ENCODE measurements at places on chromosomes 13 and 19. TPM values are rescaled to one million over a fixed set of nuclear protein-coding genes. Genes with fewer than 3 reads are reported as not detected.

Gene CYP4F2
- polyA plus RNA-seq, result not detected

Gene DGKH
- 3.1 TPM for polyA plus RNA-seq

Gene EDDM13
- polyA plus RNA-seq, result 1.8 TPM

Gene JAK3
- 1.9 TPM for polyA plus RNA-seq

Gene MUC16
- not detected for polyA plus RNA-seq

Gene CDC16
- polyA plus RNA-seq, result 71.0 TPM

Gene ZNF69
- 3.4 TPM for polyA plus RNA-seq

Gene FXYD3
- polyA plus RNA-seq, result 0.42 TPM

Gene MISP3
- polyA plus RNA-seq, result 0.65 TPM

Gene USHBP1
- 5.6 TPM for polyA plus RNA-seq

DNA sequence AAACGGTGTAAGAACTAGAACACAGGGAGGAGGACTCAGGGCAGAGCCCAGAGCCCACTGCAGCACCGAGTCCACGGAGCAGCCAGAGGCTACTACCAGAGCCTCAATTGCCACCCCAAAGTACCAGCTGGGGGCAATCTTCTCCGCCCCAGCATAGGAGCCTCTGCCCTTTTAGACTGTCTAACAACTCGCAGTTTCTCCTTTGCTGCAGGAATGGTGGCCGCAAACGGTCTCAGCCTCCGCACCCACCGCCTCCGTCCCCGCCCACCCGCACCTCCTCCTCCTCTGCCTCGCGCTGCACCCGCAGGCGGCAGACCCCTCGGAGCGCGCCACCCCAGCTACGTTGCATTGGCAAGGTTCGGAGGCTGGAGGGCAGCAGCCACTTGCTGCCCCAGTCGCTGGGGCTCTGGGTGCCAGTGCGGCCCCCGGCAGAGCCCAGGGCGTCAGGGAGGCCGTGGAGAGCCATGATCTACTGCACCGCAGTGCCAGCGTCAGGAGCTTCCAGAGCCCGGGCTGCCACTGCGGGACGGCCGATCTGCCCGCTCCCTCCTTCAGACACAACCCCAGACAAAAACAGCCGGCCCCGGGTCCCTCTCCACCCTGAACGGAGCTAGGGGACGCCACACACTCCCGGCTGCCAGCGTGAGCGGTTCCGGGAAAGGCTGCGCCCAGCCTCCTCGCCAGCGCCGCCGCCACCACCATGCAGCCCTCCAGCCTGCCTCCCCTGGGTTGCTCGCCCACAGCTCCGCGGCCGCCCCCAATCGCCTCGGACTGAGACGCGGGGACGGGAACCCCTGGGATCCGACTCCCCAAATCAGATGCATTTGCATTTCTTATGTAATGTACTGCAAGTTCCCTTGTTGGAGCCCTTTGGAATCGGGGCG lies 1.8 kb downstream of the FGF14 start:
- DNase-seq, result no peak

- DNase-seq, result no peak
Observed at GRCh38 chr19:1410136-1410786, 2.9 kb downstream of the DAZAP1 start.

DNA sequence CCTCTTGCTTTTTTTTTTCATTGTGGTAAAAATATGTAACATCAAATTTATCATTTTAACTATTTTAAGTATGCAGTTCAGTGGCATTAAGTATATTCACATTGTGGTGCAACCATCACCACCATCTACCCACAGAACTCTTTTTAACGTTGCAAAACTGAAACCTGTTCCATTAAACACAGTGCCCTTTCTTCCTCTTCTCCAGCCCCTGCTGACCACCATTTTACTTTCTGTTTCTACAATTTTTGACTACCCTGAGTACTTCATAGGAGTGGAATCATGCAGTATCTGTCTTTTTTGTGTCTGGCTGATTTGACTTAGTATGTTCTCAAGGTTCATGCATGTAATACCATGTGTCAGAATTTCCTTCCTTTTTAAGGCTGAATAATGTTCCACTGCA lies 153.1 kb downstream of the FGF9 start:
- no peak for DNase-seq

GRCh38 chr13:41059456-41060081 lies 1.7 kb upstream of the WBP4 start:
- DNase-seq, result no peak

DNA sequence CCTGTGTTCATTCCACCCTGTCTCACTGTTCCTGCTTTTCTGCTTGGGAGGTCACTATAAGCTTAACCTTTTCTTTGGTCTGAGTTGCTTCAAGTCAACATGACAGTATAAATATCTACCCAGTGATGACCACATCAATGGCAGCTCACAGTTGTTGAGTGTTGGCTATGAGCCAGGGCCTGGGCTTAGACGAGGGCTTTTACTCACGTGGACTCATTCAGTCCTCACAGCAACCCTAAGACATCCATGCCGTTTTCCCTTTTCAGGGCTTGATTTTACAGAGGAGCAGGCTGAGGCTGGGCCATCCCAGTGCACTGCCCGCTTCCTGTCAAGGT lies 10.2 kb upstream of the CCDC97 start:
- DNase-seq, result no peak

DNA sequence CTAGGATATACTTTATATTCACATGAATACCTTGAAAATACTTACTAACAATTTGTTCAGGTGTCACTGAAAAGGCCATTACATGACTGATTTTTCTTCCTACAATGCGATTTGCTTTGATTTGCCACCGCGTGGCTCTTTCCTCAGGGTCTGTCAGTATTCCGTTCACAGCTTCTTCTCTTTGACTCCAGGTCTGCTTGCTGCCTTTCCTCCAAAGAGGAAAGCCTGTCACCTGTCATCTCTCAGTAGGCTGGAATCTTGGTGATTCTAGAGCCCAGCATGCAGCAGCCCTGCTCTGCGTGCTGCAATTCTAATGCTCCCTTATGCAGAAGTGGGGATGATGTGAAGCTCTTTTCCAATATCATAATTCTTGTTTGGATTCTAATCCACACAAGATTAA lies 33.6 kb upstream of the SIAH3 start:
- no peak for DNase-seq

- DNase-seq, result no peak
Observed at GRCh38 chr13:22517544-22517943, 663.2 kb upstream of the SGCG start.

DNA sequence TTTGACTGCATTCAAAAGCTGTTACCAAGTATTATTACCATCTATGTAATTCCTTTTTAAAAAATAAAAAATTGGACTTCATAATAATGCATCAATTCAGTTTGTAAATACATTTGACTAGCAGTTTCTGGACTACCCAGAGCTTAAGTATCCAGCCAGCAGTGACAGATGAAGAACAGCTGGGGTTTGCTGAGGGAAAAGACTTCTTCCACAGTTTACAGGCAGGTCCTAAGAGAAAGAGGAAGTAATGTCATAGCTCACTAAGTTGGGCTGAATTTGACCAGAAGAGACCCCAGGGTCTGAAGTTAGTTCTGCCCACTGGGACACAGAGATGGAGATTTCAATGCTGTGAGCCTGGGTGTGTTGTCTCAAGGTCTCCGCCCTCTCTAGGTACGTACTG lies 96.4 kb downstream of the MBNL2 start:
- no peak for DNase-seq

DNA sequence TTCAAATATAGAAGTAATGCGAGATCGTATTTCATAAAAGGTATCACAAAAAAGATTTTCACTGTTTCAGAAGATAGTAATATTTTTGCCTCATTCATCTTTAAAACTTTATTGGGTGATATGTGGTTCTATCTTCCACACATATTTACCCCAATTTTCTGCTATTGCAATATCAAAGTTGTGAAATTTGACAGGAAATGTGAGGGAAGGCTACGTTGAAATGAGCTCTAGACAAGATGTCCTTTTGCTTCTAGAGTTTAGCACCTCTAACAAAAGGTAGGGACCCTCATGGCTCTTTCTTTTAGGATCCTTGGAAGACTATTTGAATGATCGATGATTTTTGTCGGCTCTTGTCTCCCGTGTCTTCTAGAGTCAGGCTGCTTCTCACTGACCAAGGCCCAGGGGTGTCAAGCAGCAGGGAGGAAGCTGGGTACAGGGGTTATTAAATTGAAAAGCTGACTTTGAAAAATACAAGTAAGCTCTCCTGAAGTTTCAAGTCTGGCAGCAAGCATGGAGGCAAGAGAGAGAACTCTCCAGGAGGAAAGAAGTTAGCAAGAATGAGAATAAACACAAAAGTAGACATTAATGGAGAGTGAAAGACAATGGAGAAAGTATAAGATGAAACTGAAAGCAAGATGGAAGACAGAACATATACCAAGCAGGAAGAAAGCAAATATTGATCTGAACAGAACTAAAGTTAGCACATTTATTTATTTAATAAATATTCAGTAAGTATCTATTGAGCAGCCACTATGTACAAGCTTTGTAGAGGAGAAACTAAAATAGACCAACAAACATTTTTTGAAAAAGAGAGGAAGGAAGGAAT lies 73.4 kb downstream of the RUBCNL start:
- no peak for DNase-seq

DNA sequence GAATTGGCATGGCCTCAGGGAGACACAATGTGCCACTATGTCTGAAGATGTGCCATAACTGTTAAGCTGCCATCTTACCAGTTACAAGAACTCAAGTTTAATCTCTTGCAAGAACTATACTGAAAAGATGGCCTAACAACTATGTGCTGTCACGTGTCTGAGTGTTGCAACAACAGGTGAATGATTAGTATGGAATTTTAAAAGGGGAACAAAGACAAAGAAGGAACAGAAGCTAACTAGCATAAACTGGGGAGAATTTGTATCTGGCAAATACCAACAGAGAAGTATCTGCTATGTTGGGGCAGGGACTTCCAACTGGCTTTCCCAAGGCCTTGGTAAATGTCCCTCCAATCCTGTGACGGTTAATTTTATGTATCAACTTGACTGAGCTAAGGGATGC lies 11.5 kb upstream of the ACOD1 start:
- no peak for DNase-seq

GRCh38 chr13:48400850-48401291 lies 12.0 kb downstream of the LPAR6 start:
- DNase-seq, result no peak

- DNase-seq, result no peak
Observed at GRCh38 chr19:18161636-18162002, 8.7 kb downstream of the PIK3R2 start.

GRCh38 chr13:74324338-74324737 lies 190.1 kb upstream of the KLF12 start:
- no peak for DNase-seq

GRCh38 chr13:114108894-114109293 lies 23.5 kb downstream of the RASA3 start:
- no peak for DNase-seq

DNA sequence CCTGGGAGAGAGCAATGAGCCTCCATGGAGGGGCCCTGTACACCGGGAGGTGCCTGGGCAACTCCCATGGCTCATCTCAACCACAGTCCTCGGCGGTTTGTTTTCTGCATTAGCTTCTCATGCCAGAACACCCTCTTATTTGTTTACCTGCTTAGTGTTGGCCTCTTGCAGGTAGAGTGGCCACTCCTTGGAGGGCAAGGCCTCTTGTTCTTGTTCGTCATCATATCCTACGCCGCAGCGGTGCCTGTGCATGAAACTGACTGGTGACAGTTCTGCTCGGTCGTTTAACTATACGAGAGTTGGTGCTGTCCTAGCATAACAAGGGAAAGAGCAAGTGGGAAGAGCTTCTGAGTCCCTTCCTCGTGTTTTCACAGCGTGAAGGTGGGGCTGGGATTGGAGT lies 40.5 kb upstream of the RNF113B start:
- no peak for DNase-seq

- no peak for DNase-seq
Observed at GRCh38 chr13:48194379-48194754, 38.6 kb upstream of the ITM2B start.

GRCh38 chr13:103961129-103961528 lies 894.9 kb upstream of the SLC10A2 start:
- DNase-seq, result no peak

- DNase-seq, result peak; percentile 69
Observed at GRCh38 chr13:46575818-46576221, 22.9 kb downstream of the LRCH1 start.

DNA sequence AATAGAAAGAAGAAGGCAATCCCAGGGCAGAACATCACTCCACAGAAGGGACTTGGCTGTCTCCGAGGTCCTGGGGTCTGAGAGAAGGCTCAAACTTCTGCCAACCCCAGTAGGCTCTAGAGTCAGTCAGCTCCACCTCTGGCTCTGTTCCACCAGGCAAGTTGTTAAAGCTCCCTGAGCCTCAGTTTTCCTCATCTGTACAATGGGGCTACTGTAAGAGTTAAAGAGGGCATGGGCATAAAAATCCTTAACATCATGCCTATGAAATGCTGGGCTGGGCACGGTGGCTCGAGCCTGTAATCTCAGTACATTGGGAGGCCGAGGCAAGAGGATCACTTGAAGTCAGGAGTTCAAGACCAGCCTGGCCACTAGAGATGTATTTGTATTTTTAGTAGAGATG lies 5.1 kb downstream of the UNC13A start:
- DNase-seq, result no peak

DNA sequence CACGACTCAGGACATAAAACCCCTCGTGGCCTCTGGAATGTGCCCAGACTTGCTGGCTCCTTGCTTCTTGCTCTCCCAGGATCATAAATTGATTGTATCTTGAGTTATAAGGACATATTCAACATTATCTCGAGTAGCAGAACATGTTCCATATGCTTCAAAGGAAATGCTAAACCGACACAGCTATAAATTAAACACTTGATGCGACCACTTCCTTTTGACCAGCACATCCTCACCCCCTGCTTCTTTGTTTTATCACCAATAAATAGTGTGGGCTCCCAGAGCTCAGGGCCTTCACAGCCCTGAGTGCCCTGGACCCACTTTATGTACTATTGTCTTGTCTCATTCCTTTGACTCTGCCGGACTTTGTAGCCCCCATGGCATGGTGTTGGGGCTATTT lies 157.0 kb upstream of the PABPC3 start:
- DNase-seq, result no peak

DNA sequence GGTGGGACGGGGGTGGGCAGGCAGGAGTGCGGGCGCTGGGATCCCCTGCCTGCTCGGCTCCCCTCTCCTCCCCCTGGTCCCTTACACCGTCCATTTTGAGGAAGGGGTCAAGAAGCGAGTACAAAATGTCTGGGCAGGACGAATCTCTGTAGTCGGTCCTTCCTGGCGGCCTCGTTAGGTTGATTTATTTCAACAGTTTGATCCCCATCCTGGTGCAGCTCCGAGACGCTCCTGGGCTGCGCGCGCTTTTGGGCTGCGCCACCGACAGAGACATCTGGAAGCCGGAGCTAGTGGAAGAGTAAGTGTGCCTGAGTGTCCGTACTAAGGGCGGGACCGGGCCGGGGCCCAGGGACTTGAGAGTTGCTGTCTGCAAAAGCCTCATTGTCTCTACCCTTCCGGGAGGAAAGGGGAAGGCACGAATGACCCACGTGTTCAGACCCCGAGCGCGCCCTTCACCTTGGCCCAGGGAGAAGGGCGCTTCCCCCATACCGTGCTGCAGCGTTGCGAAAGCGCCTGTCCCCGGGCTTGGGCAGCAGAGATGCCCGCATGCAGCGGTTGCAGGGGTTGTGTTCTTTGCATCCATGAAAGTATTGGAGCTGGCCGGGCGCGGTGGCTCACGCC lies 1.8 kb downstream of the ZNF114 start:
- DNase-seq, result peak; percentile 17

- DNase-seq, result no peak
Observed at GRCh38 chr19:18698321-18699167, 15.1 kb downstream of the CRTC1 start.
